ENCODE measurements at places on chromosomes 13 and 19. TPM values are rescaled to one million over a fixed set of nuclear protein-coding genes. Genes with fewer than 3 reads are reported as not detected.

SLITRK6 gene
- under 0.01 TPM for total RNA-seq

GRCh38 chr13:53215563-53215962, 186.9 kb downstream of the OLFM4 start:
- no peak for DNase-seq
- no peak overlapping the region for H3K4me3 ChIP-seq
- H3K27me3 ChIP-seq: no peaks in the 10 kb centered on the region
- no peaks in the 10 kb centered on the region for H3K36me3 ChIP-seq
- no peaks in the 10 kb centered on the region for H3K4me1 ChIP-seq

COL5A3 gene
- total RNA-seq: 4.8 TPM

POU4F1 gene
- total RNA-seq: not detected

DNA sequence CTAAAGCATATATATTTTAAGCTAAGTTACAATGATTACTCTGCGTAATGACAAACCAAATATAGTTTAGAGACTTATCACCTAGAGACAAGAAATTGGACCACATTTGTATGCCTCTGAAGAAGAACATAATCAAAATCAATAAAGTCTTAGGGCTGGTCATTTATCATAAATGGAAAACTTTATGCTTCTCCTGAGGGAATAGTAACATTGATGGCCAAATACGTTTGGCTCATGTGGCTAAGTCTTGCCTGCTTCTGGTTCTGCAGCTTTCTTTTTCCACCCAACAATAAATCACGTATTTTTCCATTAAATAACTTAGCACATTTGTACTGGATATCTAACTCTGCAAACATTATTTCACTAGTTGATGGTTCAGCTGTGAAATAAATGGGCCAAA, 458.4 kb downstream of the SLITRK1 start:
- H3K27ac ChIP-seq: no peak overlapping the region
- H3K4me1 ChIP-seq: no peaks in the 10 kb centered on the region
- no peaks in the 10 kb centered on the region for H3K36me3 ChIP-seq
- no peak overlapping the region for H3K4me3 ChIP-seq
